ENCODE measurements at places on chromosomes 1 and 21. TPM values are rescaled to one million over a fixed set of nuclear protein-coding genes. Genes with fewer than 3 reads are reported as not detected.

PLA2G2F gene
- not detected for total RNA-seq

SELENBP1 gene
- total RNA-seq = 18.1 TPM

PIGR gene
- total RNA-seq = under 0.01 TPM

SPRR4 gene
- total RNA-seq = not detected

OR2G3 gene
- not detected for total RNA-seq

NEK2 gene
- total RNA-seq = 1.3 TPM

NTRK1 gene
- 0.13 TPM for total RNA-seq

PRAMEF10 gene
- total RNA-seq = not detected

TNFSF18 gene
- total RNA-seq = under 0.01 TPM

OR2L8 gene
- not detected for total RNA-seq

ANKRD65 gene
- 1.5 TPM for total RNA-seq

CNIH3 gene
- total RNA-seq = 4.3 TPM

PSMB2 gene
- total RNA-seq = 46.0 TPM

Data from mesangial cell (primary cell).